Kidney (tissue), 22 donors: ENCODE measurements at places on chromosomes 1 and 21. TPM values are rescaled to one million over a fixed set of nuclear protein-coding genes. Genes with fewer than 3 reads are reported as not detected.

DNA sequence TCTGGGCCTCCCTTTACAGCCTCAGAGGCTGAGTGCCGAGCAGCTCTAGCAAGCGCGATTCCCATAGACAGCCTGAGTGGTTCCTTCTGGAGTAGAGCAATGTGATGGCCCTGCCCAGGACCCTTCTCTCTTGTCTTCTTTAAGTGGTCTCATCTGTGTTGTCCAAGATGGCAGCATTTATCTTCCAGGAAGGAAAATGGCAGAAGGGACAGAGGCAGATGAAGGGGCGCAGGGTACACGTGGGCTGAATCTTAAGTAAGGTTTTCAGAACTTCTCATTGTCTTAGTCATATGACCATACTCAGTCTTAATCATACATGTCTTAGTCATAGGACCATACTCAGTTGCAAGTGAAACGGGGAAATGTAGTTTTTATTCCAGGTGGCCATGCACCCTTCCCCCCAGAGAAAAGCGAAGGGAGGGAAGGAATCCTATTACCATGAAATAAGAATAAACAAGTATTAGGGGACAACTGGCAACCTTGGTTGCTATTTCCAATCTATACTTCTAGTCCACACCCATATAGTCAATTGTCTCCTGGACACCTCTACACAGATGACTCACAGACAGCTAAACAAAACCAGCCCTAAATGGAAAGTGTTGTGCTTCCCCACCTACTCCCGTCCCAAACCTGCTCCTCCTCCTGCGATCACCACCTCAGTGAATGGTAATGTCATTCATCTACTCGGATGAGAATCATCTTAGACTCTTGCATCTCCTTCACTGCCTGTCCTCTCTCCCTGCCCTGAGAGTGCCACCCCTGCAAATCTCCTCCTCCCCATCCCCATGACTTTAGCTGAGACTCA is 13.3 kb downstream of the OVAAL start:
- H3K36me3 ChIP-seq: no peaks in the 10 kb centered on the region
- no peak overlapping the region for H3K27ac ChIP-seq
- DNase-seq: no peak
- H3K4me1 ChIP-seq: no peaks in the 10 kb centered on the region
- no peak overlapping the region for H3K4me3 ChIP-seq
- H3K27me3 ChIP-seq: no peaks in the 10 kb centered on the region

DNA sequence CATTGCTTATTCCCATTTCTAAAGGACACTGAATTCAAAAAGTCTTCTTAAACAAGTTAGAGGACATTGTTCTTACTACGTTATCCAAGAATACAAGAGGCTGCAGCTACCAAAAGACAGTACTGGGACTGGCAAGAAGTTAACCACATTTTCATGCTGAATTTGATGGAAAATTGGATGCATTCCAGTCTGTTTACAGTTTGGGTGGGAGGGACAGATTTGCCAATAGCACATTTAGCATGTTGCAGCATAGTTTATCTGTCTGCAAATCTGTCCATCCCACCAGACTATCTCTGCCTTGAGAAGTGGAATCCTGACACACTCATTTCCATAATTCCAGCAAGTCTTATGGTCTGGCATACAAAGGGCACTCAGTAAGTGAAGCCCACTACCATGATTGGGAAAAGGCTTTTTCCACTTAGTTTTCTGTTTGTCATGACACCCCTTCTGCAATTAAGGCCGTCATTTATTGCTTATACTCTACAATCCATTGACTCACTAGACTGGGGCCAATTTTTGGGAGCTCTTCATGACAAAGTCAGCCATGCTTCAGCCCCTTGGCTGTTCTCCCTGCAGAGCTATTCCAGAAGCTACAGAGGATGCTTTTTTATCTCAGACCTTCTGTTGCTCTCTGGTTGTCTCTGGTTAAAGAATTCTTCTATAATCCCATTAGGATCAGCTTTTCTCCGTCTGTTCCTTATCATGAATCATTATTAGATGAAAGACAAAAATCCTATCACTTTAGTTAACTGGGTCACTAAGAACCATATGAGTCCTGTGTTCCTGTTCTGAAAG is 355.8 kb upstream of the PTBP2 start:
- H3K4me3 ChIP-seq: no peak overlapping the region
- H3K4me1 ChIP-seq: no peaks in the 10 kb centered on the region
- no peaks in the 10 kb centered on the region for H3K27me3 ChIP-seq
- no peaks in the 10 kb centered on the region for H3K36me3 ChIP-seq

GRCh38 chr21:32437729-32438128 is 25.2 kb downstream of the EVA1C start:
- no peak for DNase-seq
- no peaks in the 10 kb centered on the region for H3K36me3 ChIP-seq
- no peaks in the 10 kb centered on the region for H3K27me3 ChIP-seq
- H3K27ac ChIP-seq: no peak overlapping the region
- H3K4me1 ChIP-seq: no peaks in the 10 kb centered on the region
- H3K4me3 ChIP-seq: no peak overlapping the region

DNA sequence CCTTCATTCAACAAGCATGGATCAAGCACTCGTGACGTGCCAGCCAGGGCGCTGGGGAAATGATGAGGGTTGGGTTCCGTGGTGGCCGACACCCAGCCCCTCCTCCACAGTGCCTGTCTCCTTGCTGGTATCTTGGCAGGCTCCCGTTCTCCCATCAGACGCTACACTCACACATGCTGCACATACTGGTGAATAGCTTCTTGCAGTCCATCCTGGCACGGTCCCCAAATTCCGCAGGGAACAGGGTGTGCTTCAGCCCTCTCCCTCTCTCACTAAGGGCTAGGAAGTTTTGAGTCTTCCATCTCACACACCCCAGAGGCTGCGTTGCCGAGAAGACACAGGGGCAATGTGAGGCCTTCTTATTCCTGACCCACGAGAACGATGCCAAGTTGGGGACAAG is 10.1 kb upstream of the MEF2D start:
- H3K4me1 ChIP-seq: peaks cover 9% of the 10 kb centered on the region
- no peaks in the 10 kb centered on the region for H3K27me3 ChIP-seq
- no peak for DNase-seq
- no peaks in the 10 kb centered on the region for H3K36me3 ChIP-seq
- no peak overlapping the region for H3K4me3 ChIP-seq

DNA sequence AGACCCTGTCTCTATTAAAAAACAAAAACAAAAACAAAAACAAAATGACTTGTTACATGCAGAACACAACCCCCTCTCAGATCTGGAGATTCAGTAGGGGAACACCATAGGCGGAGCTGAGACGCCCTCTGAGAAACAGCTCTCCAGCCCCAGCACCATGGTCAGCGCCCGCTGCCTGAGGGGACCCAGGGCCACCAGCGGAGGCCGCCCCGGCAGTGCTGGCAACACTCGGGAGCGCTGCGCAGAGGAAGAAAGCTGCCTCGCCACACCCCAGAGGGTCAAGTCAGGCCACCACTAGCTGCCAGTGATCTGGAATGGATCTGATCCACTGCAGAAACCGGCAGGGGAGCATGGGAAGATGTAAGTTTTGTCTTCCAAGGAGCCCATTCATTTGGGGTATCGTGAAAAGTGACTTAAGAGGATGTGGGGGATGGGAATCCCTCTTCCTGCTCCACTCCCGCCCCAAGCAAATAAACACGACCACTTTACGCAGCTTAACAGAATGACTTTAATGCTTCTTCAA is 3.1 kb downstream of the ACTA1 start:
- no peaks in the 10 kb centered on the region for H3K36me3 ChIP-seq
- no peak overlapping the region for H3K4me3 ChIP-seq
- H3K27ac ChIP-seq: no peak overlapping the region
- peak; percentile 80 for DNase-seq
- H3K4me1 ChIP-seq: peaks cover 4% of the 10 kb centered on the region
- peaks cover 38% of the 10 kb centered on the region for H3K27me3 ChIP-seq

DNA sequence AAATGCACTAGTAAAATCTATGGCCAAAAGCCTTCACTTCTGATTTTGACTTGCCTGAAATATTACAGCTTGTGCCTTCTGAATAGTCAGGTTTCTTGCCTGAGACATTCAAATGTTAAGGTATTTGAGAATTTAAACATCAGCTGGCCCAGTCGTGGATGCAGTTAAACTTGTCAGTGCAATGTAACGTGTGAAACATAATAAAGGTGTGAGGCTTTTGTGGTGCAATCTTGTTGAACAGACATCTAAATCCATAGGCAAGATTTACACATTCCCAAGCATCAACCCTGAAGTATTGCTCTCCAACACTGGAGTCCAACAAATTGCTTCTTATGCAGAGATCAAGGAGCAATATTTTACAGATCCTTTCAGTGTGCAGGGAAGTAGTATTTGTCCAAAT is 4.4 kb downstream of the CCN1 start:
- no peak overlapping the region for H3K27ac ChIP-seq
- H3K36me3 ChIP-seq: peaks cover 17% of the 10 kb centered on the region
- H3K27me3 ChIP-seq: no peaks in the 10 kb centered on the region

DNA sequence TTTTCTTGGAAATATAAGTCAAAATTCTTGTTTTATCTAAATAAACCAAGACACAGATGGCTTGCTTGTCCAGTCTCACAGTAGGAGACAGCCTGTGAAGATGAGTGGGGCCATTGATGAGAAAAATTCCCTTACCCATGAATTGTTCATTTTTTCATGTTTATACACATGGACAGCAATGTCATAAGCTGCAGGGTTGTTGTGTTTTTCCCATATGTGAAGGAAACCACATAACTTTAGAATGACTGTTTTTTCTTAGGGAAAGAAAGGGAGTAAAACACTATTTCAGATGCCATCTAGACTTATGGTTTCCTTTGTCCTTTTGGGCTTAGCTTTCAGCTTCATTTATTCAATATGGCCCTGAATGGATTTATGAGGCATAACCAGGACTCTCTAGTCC is 622.5 kb upstream of the NR5A2 start:
- no peaks in the 10 kb centered on the region for H3K27me3 ChIP-seq
- DNase-seq: no peak
- H3K4me3 ChIP-seq: no peak overlapping the region
- H3K27ac ChIP-seq: no peak overlapping the region
- H3K4me1 ChIP-seq: peaks cover 6% of the 10 kb centered on the region

DNA sequence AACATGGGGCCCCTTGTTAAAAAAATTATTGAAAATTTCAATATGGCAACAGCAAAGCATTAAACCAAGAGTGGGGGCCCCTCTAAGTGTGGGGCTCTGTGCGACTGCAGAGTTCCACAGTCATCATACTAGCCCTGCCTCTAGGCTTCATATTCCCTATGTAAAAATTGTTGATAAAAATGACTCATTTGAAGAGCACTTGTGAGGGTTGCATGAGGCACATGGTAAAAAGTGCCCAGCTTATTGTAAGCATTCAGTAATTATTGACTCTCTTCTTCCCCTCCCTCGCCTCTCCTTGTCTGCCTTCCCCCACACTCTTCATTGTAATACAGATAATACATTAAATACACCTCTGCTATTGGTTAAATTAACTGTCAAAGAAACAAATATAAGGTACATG is 86.7 kb upstream of the PTBP2 start:
- DNase-seq: no peak
- no peak overlapping the region for H3K4me3 ChIP-seq
- no peak overlapping the region for H3K27ac ChIP-seq
- no peaks in the 10 kb centered on the region for H3K27me3 ChIP-seq
- H3K36me3 ChIP-seq: no peaks in the 10 kb centered on the region

DNA sequence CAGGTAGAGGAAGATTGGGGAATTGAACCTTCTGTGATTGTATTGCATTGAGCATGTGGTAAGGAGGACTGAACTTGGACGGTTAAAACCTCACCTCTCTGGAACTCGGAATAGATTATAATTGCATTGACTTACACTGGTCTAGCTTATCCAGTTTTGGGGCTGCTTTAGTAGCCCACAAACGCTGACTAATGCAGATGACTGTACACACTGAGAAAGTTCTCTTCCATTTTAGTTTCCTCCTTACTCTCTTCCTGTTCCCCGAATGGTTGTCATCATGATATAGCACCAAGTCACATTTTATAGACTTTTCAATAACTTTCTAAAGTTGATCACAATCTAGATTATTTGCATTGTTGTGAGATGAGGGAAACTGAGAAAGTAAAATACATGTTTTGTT is 78.2 kb downstream of the NFIA start:
- H3K27me3 ChIP-seq: no peaks in the 10 kb centered on the region
- H3K36me3 ChIP-seq: no peaks in the 10 kb centered on the region
- no peak overlapping the region for H3K4me3 ChIP-seq
- peaks cover 14% of the 10 kb centered on the region for H3K4me1 ChIP-seq
- DNase-seq: no peak
- H3K27ac ChIP-seq: no peak overlapping the region

DNA sequence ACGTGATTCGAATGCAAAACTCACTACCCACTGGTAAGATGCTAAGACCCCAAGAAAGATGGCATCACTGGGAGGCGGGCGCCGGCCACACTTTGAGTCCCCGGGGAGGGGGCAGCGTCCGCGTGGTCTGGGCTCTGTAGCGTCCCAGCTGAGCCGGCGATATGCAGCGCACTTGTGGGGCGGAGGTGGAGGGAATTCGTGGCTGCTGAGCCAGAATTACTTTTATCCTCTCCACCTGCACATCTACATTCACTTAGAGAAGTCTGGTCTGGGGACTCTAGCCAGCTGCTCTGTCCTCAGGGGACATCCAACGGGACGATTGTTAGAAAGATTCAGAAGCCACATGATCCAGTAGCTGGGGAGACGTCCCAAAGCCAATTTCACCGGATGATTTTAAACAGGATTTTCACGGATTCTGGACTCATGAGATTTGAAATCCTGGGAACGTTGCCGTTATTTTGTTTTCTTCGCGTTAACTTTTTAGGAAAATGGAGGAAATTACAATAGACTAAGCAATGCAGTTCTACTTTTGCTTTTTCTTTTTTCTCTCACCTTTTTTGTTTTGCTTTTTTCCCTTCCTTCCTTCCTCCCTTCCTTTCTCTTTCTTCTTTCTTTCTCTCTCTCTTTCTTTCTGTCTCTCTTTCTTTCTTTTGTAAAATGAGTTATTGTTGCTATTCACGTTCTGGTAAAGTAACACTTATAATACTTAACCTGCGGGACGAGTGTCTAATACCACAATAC is 1.3 kb downstream of the JAM2 start:
- peak; percentile 76 for DNase-seq
- H3K36me3 ChIP-seq: no peaks in the 10 kb centered on the region
- no peaks in the 10 kb centered on the region for H3K27me3 ChIP-seq

GRCh38 chr1:156439777-156440183 is 60.8 kb downstream of the MEF2D start:
- H3K27ac ChIP-seq: no peak overlapping the region
- peaks cover 85% of the 10 kb centered on the region for H3K27me3 ChIP-seq
- no peak overlapping the region for H3K4me3 ChIP-seq
- peaks cover 11% of the 10 kb centered on the region for H3K4me1 ChIP-seq
- H3K36me3 ChIP-seq: no peaks in the 10 kb centered on the region

DNA sequence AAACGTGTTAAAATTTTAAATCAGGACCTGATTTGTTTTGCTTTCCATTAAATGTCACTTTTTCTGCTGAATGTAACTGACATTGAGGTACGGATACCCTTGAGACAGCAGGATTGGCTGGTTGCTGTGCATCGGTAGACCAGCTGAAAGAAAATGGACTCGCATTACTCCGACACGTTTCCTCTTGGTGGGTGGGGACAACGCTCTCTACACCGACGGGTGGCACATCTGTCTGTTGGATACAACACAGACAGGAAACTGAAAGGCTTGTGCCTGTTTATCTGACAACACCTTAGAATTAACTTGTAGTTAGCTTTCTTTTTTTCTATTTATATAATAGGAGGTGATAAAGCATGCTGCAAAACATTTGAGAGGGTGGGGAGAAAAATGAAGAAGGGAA is 19.4 kb downstream of the PRPF38A start:
- no peak overlapping the region for H3K4me3 ChIP-seq
- H3K36me3 ChIP-seq: peaks cover 9% of the 10 kb centered on the region
- no peak for DNase-seq
- no peaks in the 10 kb centered on the region for H3K27me3 ChIP-seq
- H3K4me1 ChIP-seq: no peaks in the 10 kb centered on the region

GRCh38 chr1:17091252-17091651 is 28.0 kb downstream of the PADI2 start:
- no peak for DNase-seq
- H3K36me3 ChIP-seq: no peaks in the 10 kb centered on the region
- H3K4me1 ChIP-seq: no peaks in the 10 kb centered on the region

SLC2A5 gene
- total RNA-seq: 6.4 TPM

OR2L3 gene
- not detected for total RNA-seq
